Esophagus mucosa (tissue), 1 donor: ENCODE measurements at places on chromosomes 6 and 20. TPM values are rescaled to one million over a fixed set of nuclear protein-coding genes. Genes with fewer than 3 reads are reported as not detected.

The OR12D3 gene
- total RNA-seq, result not detected

The MYB gene
- 1.3 TPM for total RNA-seq

The LHFPL5 gene
- total RNA-seq, result not detected

The SERAC1 gene
- 7.4 TPM for total RNA-seq

The ZBTB46 gene
- 1.7 TPM for total RNA-seq

The PEX3 gene
- total RNA-seq, result 23.9 TPM

The MACROD2 gene
- 2.2 TPM for total RNA-seq

The LY6G5B gene
- 2.6 TPM for total RNA-seq

The DNAJC5 gene
- 64.8 TPM for total RNA-seq

The CST5 gene
- not detected for total RNA-seq

The DAAM2 gene
- 2.3 TPM for total RNA-seq

The PNLDC1 gene
- not detected for total RNA-seq
